Foreskin keratinocyte (primary cell): ENCODE measurements at places on chromosomes 7 and 10.

DNA sequence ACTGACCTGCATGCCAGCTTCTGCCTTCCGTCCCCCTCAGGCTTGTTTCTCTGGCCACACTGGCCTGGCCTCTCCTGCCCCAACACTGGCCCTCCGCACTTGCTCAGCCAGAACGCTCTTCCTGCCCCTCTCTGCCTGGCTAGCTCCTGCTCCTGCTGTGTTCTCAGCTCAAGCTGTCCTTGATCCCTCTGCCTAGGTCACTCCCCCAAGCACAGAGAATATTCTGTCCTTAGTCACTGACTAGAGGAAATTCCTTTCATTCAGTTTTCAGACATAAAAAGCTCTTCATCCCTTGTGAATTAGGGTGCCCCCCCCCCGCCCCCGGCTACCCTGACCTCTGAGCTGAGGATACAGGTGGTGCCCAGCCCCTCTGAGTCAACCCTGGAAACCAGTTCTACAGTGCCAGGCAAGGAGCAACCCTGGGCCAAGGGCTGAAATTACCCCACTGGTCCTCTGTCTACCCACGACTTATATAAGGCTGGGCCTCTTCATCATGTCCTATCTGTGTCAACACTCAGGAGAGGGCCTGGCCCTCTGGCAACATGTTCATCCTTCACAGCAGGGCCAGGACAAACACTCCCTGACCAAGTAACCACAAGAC lies 6.6 kb upstream of the SGPL1 start:
- no peak for DNase-seq

DNA sequence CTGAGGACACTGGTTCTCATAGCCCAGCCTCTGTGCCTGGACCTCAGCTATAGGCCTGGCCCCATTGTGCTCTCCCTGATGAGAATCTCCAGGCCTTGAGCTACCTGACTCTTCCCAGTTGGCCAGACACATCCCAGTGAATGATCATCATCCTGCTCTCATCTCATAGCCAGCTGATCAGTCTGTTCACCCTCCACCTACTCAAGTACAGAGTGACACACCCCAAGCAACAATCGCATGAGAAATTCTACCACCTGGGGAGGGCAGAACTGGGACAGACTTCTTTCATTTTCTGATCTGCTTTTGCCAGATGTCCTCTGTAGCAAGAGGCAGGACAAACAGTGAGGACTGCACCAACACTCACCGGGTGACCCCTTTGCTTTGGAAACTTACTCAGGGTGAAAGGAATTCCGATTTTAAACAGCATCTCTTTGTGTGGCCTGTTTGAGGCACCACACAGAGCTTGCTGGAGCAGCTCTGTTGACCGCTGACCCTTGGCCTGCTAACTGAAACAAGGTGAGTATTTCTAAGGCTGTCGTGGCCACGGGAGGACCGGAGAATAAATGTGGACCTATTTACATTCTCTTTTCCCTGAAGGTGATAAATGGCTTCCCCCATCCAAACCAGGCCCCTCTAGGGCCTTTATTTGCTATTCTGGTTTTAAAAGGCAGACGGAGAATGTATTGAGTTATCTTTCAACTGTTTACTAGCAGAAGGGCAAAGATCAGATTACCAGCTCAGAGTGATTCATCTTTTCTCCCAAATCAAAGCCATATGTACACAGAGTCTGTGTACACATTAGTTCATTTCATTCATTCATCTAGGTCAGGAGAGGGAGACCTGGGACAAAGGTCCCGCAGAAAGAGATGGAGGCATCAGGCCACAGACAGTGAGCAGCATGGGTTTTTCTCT lies 181.4 kb upstream of the TNS3 start:
- DNase-seq: no peak

GRCh38 chr7:44385434-44386138 lies 60.2 kb upstream of the CAMK2B start:
- DNase-seq: no peak

DNA sequence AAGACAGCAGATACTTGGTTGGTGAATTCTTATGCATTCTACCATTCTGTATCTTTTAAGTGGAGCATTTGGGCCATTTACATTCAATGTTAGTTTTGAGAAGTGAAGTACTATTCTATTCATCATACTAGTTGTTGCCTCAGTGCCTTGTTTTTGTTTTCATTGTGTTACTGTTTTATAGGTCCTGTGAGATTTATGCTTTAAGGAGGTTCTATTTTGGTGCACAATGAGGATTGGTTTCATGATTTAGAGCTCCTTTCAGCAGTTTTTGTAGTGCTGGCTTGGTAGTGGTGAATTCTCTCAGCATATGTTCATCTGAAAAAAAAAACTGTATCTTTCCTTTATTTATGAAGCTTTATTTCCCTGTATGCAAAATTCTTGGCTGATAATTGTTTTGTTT lies 23.3 kb upstream of the WNT2 start:
- DNase-seq: no peak

DNA sequence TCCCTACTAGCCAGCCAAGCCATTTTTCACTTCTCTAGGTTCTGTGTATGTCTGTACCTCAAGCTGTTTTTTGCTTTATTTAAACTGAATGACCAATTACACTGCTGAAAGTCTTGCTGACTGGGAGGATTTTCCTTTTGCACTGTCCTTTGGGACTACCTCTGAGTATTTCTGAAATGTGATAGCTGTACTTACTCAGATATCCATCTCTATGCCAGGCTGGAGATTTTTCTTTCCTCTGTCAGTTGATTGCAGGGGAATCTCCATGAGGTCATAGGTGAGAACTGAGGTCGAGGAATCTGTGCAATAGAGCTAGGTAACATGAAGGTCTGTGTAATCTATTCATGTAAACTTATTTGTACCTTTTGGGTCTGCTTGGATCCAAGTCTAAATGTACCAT lies 38.9 kb upstream of the ANKRD1 start:
- no peak for DNase-seq

GRCh38 chr10:70335246-70335613 lies 47.2 kb downstream of the LRRC20 start:
- DNase-seq: no peak

GRCh38 chr7:69126896-69127479 lies 471.3 kb upstream of the AUTS2 start:
- no peak for DNase-seq

DNA sequence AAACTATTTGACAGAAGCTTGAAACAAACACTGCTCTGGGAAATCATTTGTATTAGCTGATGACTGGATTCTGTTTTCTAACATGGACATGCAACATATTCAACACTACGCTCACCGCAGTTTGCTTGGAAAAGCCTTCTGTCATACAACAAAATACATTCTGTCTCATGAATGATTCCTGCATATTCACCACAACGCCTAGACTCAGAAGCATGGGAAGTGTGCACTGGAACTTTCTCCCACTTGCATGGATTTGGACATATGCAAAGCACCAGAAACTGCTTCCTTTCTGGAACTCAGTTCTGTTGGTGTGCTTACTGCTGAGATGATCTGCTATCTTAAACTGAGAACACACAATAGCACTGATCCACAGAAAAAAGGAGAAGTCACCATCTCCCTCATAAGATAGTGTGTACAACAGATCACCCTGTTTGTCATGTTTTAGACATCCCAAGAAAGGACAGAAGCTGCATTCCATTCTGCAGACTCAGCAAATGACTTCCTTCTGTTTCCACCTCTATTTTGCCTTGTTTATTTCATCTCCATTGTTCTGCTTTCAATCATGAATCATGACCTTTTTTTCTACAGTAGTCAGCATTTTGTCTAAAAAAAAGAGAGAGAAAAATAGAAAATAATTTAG lies 115.8 kb downstream of the HTR7 start:
- DNase-seq: peak; percentile 83

DNA sequence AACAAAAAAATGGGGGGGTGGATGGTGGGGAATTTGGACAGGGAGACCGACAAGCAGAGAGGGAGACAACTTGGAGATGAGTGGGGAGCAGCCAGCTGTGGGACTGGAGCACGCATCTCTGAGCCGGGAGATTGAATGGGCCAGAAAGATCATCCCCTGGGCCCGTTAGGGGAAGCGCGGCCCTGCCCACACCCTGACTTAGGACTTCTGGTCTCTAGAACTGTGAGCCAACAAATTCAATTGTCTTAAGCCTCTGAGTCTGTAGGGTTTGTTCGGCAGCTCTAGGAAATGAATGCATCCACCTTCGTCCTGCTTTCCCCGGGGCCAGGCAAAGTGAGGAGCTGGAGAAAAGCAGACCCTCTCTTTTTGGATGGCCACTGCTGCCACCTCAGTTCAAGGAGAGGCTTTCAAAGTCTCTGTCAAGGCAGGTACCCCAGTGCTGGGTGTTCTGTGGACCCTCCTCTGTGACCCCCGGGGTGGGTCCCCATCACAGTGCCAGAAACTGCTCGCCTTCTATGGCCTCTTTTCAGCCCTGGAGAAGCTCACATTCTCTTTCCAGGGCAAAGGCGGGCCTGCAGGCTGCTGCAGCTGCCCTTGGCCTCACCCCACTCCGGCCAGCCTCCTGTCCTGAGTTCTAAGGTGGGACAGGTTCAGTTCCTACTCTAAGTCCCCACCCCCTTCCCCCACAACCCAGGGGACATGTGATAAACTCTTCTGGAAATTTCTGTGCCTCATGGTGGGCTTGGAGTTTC lies 423.2 kb downstream of the RPS24 start:
- no peak for DNase-seq

- DNase-seq: peak; percentile 23
Measured at GRCh38 chr7:93055543-93056107, 62.2 kb downstream of the SAMD9 start.

DNA sequence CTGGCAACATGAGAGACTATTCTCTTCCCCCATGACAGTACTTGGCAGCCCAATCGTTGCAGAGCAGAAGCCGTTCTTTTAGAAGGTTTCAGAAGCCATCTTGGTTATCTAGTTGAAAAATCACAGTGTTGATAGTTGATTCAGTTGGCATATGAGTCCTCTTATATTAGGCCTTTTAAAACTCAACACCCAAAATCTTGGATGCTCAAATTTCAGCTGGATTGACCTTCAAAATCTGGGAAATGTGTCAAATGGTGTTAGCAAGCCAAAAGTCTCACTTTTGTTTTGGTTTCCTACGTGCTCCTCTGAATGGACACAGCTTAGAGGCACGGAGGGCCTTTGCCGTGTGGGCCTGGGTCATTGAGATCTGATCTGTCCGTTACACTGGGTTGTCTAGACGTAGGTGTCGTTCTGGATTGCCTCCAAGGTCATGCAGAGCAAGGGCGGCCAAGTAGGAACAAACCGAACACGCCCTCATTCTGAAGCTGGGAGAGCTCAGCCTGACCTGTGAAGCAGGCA lies 59.3 kb upstream of the BMPER start:
- no peak for DNase-seq

- peak; percentile 32 for DNase-seq
Measured at GRCh38 chr10:22997096-22997495, 69.2 kb downstream of the ARMC3 start.

DNA sequence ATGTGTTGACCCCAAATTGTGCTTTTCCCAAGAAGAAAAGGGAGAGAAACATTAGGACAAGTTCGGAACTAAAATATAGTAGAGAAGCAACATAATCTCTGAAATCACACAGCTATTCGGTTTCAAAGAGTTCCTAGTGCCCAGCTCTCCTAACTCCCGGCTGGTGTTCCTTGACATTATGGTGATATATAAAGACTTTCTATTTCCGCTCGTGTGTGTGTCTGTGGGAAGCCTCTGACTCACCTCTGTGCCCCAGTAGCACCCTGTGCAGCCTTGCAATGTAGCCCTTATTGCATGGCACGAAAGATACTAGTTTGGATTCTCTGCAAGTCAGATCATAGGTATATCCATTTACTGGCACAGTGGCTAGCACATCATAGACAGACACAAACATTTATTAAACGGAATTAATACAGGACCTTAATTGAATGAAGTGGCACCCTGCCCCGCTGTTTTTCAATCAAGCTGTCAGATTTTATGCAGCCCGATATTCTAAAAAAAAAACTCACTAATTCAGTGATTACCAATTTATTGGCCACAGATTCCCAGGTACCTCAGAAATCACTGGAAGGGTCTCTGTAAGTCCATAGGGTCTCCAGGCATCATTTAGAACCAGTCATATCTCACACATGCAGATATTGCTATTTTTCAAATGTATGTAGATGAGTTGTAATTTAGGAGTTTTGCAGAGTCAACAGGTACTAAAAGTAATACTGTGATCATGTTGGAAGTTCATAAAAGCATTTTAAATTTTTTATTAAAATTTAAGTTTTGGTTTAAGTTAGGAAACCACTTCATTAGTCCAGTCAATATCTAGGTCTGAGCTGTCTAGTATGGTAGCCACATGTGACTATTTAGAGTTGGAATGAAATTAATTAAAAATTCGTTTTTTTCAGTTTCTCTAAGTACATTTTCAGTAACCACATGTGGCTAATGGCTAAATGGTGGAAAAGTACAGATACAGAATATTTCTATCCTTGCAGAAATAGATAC lies 43.3 kb downstream of the SFTPD start:
- DNase-seq: peak; percentile 10

DNA sequence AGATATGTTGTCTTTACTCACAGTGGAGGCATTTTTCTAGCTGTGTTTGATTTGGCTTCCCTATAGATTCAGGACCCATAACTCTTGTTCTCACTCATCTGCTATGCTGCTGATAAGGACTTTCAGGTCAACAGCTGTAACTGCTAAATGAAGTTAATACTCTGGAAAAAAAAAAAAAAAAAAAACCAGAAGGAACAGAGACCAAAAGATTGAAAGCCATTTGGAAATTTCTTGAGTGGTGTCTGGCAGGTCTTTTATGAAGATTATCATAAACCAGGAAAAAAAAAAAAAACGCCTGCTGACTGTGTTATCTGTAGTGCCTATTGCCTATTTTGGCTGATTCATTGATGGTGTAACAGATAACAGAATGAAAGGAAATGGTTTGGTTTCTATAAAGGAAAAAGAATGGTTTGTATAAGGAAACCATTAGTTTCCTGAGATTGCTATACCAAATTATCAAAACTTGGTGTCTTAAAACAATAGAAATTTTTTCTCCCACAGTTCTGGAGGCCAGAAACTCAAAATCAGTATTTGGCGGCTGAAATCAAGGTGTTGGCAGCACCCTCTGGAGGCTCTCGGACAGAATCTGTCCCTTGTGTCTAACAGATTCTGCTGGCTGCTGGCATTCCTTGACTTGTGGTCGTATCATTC lies 60.5 kb upstream of the BET1 start:
- DNase-seq: no peak

GRCh38 chr10:95504246-95504691 lies 56.9 kb downstream of the SORBS1 start:
- no peak for DNase-seq

DNA sequence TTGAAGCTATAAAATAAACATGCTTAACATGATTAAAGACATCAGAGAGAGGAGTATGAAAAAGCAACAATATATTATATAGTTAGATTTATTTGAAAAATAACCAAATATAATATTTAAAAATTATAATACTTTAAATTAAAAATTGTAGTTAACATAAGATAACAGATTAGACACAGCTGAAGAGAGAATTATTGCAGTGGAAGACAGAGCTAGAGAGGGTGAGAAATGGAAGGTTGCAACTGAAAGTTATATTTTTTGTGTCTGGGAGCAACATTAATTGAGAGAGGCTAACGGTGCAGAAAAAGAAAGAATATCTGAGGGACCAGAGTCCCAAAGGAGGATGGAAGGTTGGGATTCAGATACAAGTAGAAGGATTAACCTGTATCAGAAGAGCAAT lies 548.9 kb upstream of the FZD8 start:
- DNase-seq: no peak

- no peak for DNase-seq
Measured at GRCh38 chr7:113320419-113320818, 202.1 kb upstream of the SMIM30 start.

GRCh38 chr10:131908151-131908550 lies 7.3 kb downstream of the PPP2R2D start:
- DNase-seq: no peak
